ENCODE measurements at places on chromosomes 3 and 15. TPM values are rescaled to one million over a fixed set of nuclear protein-coding genes. Genes with fewer than 3 reads are reported as not detected.

- DNase-seq, result no peak
Measured at GRCh38 chr3:132325634-132326033, 8.4 kb downstream of the ACP3 start.

DNA sequence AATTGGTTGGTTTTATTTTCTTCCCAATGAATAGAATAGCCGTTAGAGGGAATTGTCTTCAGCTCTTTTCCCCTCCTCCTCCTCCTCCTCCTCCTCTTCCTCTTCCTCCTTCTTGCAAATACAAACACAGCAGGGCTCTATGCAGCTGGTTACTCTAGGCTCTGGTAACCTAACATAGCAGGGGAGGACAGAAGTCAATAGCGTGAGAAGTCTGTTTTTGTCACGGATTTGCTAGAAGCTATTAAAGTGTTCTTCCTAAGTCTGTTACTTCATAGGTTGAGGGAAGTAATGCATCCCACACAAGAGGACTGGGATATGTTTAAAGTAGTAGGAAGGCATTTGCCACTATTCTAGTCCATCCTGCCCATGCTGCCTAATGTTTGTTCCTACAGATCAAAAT is 374.7 kb upstream of the TPRG1 start:
- no peak for DNase-seq

P2RY12 gene
- 0.13 TPM for total RNA-seq

DNA sequence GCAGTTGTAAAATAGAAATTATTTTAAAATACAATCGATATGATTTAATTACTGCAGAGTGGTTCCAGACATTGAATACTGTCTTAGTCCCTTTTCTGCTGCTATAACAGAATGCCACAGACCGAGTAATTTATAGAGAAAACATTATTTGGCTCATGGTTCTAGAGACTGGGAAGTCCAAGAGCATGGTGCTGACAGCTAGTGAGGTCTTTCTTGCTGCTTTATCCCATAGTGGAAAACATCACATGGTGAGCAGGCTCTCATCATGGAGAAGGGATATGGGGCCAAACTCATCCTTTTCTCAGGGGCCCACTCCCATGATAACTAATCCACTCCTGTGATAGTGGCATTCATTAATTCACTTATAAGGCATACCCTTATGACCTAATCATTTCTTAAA is 120.0 kb upstream of the TBL1XR1 start:
- no peak for DNase-seq

- no peak for DNase-seq
Measured at GRCh38 chr3:108475220-108475782, 35.1 kb downstream of the MYH15 start.

GRCh38 chr15:67103432-67103831 is 38.0 kb downstream of the SMAD3 start:
- DNase-seq, result no peak

DNA sequence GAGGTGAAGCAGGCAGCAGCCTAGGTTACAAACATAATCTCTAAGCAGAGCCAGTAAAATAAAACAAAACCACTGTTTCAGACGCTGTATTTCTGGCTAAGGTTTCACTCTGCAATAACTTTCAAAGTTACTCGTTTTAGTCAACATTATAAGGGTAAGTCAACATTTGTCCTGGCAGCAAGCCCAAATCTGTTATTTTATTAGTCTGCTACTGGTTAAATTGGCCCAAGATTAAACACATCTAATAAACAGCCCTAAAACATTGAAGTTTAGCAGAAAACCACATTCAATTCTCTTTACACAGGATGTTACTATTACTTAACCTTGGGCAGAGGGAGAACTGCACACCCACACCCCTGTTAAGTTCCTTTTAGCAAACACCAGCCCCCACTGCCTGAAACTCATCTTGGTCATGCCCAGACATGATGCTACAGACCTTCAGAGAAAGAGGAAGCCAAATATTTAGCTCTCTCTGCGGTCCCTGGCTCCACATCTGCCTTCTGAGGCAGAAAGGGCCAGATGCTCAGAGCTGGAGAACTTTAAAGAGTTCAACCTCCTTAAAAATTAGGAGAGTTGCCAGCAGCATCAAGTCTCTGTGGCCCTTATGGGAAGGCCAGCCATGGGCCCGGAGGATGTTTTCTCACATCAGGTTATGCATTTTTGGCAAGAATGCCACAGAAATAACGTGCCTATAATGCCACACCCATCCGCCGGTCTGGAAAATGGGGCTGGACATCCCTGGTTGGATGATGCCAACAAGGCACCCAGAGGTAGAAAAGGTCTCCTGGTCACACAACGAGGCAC is 17.9 kb downstream of the ARHGEF3 start:
- DNase-seq, result peak; percentile 81

- no peak for DNase-seq
Measured at GRCh38 chr3:123154020-123154985, 47.4 kb upstream of the SEC22A start.

- DNase-seq, result peak; percentile 68
Measured at GRCh38 chr3:134365766-134366065, 8.5 kb downstream of the AMOTL2 start.
